Spleen (tissue), 13 donors: ENCODE measurements at places on chromosomes 3 and 15. TPM values are rescaled to one million over a fixed set of nuclear protein-coding genes. Genes with fewer than 3 reads are reported as not detected.

DNA sequence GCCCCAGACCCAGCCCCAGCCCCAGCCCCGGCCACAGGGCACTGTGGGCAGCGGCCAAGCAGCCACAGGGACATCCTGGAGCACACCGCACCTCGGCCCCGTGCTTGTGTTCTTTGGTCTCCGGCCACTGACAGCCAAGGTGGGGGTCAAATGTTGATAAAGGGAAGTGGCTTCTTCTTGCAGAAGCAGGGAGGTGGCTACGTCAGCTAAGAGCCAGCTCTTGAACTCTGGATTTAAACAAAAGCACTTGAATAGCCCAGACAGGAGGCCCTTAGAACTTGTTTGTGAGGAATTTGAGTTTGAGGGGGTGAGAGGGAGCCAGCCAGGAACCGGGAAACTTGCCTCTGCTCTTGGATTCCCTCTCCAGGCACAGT, 135.8 kb upstream of the ABHD17C start:
- no peak for DNase-seq

GRCh38 chr3:163476179-163476578, 1602.1 kb downstream of the SI start:
- no peak for DNase-seq

GRCh38 chr3:50167841-50168209, 12.7 kb downstream of the SEMA3F start:
- no peak for DNase-seq

- DNase-seq = no peak
These were observed 14.2 kb downstream of the ESYT3 start for GRCh38 chr3:138448631-138449030.

Gene LRRC2
- 5.0 TPM for total RNA-seq

Gene STX19
- 0.32 TPM for total RNA-seq

Gene CCR8
- total RNA-seq = 0.46 TPM

Gene COL6A5
- not detected for total RNA-seq

Gene MFSD1
- 129 TPM for total RNA-seq
